ENCODE measurements at places on chromosomes 3 and 15.

DNA sequence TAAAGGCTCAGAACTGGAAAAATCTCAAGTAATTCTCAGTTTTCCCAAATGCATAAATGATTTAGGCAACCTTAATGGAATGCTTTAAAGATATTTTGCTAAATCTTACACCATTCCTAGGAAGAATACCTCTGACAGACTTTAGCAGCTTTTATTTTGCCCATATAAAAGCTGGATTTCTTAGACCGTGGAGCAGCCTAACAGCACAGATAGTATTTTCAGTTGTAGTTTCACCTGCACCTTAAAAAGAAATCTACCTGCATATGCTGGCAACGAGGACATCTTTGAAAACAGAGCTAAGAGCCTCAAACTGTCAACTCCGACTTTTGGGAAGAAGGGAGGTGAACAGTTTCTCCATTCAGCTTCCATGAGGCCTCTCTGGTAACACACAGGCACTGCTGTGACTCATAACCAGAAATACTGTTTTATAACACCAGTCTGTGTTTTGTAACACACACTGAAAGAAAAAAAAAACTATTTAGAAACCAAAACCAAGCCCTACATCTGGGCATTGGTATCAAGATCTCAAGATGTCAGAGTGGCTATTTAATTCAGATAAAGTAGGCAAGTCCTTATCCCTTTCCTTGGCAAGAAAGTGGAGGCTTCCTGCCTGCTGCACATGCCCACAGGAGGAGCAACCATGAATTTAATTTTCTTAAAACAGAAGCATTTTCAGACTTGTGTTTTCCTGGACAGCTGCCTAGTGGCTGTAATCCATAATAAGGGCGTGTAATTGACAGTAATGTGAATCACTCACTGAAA is 181.5 kb upstream of the ICE2 start:
- DNase-seq, result no peak

GRCh38 chr3:73866846-73867245 is 242.1 kb upstream of the PDZRN3 start:
- no peak for DNase-seq

- no peak for DNase-seq
Measured at GRCh38 chr3:188126934-188127333, 27.0 kb upstream of the LPP start.

DNA sequence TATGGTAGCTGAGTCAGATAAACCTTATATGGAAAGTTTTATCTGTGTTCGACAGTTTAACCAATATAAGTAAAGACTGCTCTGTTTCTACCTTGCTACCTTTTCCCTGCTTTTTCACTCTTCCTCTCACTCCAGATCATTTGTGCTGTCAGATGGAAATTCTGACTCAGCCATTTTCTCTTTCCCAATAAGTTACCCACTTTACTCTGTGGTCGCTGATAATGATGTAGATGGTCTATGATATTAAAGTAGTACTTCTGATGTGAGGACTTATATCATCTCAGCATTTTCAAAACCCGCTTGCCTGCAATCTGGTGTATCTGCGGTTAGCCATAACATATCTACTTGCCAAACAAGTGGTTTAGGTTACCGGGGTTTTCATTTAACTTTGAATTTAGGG is 15.0 kb upstream of the UTS2B start:
- no peak for DNase-seq

DNA sequence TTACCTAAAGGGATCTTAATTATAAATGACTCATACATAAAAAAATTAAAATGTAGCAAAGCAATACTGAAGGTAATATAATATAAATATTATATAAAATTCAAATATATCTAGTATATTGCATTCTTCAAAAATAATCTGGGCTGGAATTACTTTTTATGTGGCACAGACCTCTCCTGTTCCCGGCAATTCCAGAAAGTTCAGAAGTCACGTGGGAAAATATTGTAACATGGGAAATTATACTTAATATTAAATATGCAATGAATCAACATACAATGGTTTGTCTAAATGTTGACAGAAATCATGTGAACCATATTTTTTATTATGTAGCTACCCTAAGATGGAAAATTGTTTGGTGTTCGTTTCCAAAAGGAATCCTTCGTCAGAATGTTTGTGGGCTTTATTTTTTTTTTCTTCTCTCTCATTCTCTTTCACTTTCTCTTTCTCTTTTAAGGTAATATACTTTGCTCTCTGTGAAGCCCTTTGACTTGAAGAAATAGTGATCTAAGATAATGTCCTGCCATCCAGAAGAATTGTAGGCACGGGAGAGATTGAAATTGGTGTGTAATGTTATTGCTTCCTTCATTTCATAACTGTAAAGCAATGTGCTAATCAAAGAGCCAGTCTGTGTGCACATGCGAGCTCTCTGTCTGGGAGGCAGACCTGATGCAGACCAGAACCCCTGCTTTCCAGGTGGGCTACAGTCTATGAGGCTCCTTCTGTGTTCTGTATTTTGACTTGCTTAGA is 559.4 kb downstream of the NR2F2 start:
- DNase-seq, result no peak

- DNase-seq, result no peak
Measured at GRCh38 chr15:67105065-67105951, 39.9 kb downstream of the SMAD3 start.

GRCh38 chr3:71395470-71395869 is 188.1 kb downstream of the FOXP1 start:
- DNase-seq, result no peak

DNA sequence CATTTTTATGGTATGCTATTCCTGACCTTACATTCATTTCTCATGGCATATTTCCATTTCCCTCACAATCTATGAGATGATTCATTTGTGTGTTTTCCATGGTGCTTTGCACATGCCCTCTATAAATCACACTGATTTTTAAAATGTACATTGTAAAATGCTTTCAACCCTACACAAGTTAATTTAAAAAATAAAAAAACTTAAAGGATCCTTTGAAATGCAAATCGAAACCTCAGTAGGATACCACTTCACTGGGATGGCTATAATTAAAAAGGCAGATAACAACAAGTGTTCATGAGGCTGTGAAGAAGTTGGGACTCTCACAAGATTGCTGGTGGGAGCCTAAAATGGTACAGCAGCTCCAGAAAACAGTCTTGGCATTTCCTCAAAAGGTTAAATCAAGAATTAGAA is 83.5 kb downstream of the FMN1 start:
- no peak for DNase-seq

DNA sequence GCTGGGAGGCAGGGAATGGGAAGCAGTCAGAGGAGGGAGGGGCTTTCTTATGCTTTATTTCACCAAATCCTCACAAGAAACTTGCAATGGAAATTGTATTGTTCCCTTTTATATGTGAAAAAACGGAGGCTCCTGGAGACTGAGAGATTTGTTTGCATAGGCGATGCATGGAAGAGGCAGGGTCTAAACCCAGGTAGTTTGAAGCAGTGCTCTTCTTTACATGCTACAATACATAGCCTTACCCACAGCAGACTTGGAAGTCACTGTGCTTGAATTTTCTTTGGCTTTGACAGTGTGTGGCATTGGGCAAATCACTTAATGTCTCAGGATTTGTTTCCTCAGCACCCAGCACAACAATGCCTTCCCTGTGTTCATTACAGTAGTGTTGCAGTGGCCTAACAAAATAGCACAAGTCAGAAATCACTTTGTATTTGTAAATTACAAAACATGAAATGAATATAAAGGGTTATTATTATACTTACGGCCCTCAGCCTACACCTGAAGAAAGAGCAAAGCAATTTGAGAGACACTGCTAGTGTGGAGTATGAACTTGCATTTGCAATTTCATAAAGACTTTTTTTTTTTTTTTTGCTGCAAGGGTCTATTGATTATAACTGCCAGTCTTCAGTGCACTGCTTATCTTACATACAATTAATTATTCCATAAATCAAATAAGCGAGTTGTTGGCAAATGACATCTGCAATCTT is 646.4 kb upstream of the KCNMB2 start:
- DNase-seq, result no peak

GRCh38 chr3:72086042-72086742 is 301.2 kb upstream of the PROK2 start:
- no peak for DNase-seq

- DNase-seq, result no peak
Measured at GRCh38 chr3:60514085-60514649, 737.1 kb downstream of the FHIT start.

- peak; percentile 12 for DNase-seq
Measured at GRCh38 chr15:93378558-93378957, 289.5 kb upstream of the RGMA start.

GRCh38 chr3:7710284-7710683 is 791.3 kb upstream of the LMCD1 start:
- no peak for DNase-seq

- no peak for DNase-seq
Measured at GRCh38 chr3:14803101-14803980, 15.4 kb upstream of the FGD5 start.

DNA sequence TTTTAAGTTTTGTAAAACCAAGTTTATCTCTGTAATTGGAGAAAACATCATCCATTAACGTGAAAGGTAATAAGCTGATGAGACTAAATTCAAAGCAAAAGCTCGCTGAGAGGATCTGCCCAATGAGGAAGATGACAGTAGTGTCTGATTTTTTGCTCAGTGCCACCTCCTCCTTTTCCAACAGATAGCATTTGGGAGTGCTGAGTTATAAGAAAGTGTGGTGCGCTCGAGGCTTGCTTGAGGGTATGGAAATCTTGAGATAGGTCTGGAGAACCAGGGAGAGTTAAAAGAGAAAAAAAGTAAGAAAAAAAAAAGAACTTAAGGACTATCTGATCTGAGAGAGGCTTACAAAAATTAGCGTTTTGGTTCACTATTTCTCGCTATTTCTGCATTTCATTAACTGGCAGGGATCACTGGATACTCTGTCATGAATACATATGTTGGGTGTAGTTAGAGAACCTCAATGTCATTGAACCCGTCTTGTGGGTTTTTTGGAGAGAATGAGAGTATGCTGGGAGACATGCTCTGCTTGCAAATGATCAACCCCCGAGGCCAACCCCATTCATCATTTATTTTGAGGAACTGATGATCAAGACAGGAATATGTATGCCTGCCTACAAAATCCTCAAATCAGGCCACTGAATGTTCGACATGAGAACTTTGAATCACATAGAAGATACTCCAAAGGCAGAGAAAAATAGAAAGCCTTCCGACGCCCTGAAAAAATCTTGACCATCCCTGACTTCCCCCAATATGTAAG is 973 bp upstream of the USP13 start:
- DNase-seq, result no peak

GRCh38 chr15:89958107-89958805 is 42.9 kb upstream of the ZNF710 start:
- no peak for DNase-seq

- no peak for DNase-seq
Measured at GRCh38 chr3:105844704-105845103, 24.1 kb downstream of the CBLB start.

GRCh38 chr3:151611419-151611818 is 122.3 kb upstream of the AADACL2 start:
- no peak for DNase-seq

- DNase-seq, result peak; percentile 7
Measured at GRCh38 chr3:14319654-14320182, 82.7 kb upstream of the SLC6A6 start.

GRCh38 chr3:184261854-184262763 is 756 bp upstream of the CAMK2N2 start:
- peak; percentile 64 for DNase-seq

DNA sequence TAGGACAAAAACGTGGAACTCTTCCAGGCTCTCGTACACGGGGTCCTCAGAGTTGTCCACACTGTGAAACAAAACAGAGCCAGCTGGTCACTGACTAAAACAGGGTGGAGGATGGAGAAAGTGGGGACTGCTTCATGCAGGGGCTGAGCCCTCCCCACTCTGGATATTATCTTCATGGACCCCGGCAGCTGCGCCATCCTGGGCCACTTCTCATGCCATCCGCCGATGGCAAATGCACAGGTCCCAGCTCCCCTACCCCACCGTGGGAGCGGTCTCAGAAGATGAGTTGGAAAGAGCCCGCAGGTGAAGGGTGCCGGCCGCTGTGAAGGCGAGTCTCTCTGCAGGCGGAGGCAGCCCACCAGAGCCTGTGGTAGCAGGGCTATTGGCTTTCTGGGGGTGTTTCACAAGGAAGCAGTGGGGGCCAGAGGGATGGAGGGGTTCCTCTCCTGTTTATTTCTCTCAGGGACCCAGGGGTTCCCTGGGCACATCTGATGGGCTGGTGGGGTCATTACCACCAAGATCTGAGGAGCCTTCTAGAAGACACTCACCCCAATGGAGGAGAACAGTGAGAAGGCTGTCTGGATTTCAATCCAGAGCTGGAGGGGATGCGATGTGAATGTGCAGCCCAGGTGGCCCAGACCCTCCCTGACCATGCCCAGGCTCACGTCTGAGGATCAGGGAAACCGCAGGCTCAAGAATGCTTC is 177.3 kb downstream of the KLF13 start:
- no peak for DNase-seq

DNA sequence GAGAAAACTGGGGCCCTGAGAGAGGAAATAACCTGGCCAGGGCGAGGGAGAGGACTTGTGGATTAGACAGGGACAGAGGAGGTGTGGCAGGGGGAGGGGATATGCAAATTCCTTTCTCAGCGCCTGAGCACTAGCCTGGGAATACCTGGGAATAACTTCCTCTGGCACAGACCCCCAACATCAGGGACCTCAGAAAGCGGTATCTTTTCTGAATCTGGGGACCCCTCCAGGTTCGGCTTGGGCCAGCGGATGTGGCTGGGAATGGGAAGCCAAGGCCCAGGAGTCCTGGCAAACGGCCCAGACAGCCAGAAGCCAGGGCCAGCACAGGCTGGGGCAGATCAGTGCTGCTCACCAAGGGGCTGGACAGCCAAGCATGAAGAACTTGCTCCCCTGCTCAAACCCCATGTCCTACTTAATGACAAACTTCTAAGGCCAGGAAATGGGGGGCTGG is 9.2 kb upstream of the ACSBG1 start:
- no peak for DNase-seq

GRCh38 chr15:78404125-78404524 is 33.9 kb upstream of the IREB2 start:
- DNase-seq, result no peak

DNA sequence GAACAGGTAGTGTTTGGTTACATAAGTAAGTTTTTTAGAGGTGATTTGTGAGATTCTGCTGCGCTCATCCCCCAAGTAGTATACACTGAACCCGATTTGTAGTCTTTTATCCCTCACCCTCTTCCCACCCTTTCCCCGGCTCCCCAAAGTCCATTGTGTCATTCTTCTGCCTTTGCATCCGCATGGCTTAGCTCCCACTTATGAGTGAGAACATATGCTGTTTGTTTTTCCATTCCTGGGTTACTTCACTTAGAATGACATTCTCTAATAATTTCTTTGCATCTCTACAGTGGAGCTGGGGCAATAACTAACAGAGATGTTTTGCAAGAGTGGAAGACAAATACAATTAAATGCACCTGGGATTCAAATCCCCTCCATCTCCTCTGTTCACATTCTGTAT is 93.2 kb downstream of the TP63 start:
- peak; percentile 26 for DNase-seq

DNA sequence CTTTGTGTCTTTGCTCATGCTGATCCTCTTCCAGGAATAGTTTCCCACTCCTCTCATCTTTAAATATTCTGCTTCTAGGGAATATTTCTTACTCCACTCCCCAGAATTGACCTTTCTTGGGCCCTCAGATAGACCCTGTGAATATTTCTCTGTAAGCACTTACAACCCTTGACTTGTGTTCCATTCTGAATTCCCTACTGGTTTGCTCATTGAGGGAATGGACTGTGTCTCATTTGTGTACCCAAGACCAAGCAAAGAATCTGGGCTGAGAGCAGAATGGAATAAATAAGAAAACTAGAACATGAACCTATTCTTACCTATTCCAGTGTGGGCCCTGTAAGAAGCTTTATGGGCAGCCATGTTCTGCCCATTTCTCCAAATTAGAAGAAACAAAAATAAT is 72.7 kb upstream of the TSPAN3 start:
- no peak for DNase-seq
